Karpas-422 (cell line): ENCODE measurements at places on chromosomes 2 and 18.

DNA sequence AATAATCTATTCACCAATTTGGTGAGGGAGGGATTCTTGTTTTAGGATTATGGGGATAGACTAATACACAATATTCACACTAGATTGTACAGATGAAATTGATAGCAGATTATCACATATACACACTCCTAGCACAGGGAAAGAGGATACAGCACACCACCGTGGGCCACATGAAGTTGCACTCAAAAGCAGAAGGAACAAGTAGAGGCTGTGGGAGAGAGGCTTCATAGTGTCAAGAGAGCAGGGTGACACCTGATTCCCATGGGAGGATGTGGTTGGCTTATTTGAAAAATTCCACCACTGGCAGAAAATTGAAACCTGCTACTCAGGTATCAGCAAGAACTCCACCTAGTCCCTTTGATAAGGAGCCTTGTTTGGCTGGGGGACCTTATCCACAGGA, 395.6 kb downstream of the SPAG16 start:
- DNase-seq, result no peak
- H3K27me3 ChIP-seq, result no peaks in the 10 kb centered on the region
- no peak overlapping the region for H3K4me3 ChIP-seq
- no peaks in the 10 kb centered on the region for H3K36me3 ChIP-seq
- H3K27ac ChIP-seq, result no peak overlapping the region

- DNase-seq, result peak; percentile 43
- no peaks in the 10 kb centered on the region for H3K27me3 ChIP-seq
- no peak overlapping the region for H3K27ac ChIP-seq
- no peak overlapping the region for H3K4me3 ChIP-seq
- no peaks in the 10 kb centered on the region for H3K36me3 ChIP-seq
These were observed 66.1 kb downstream of the MARCO start for GRCh38 chr2:119008108-119008507.

- peaks cover 44% of the 10 kb centered on the region for H3K4me1 ChIP-seq
- no peak overlapping the region for H3K27ac ChIP-seq
- no peaks in the 10 kb centered on the region for H3K36me3 ChIP-seq
- peak overlapping the region; percentile 77 for H3K4me3 ChIP-seq
- DNase-seq, result peak; percentile 52
- no peaks in the 10 kb centered on the region for H3K27me3 ChIP-seq
These were observed 861 bp upstream of the KLHL23 start for GRCh38 chr2:169732583-169733358.

GRCh38 chr2:231685349-231686191, 22.8 kb upstream of the PTMA start:
- H3K4me3 ChIP-seq, result peak overlapping the region; percentile 76
- H3K4me1 ChIP-seq, result peaks cover 70% of the 10 kb centered on the region
- peak overlapping the region; percentile 97 for H3K27ac ChIP-seq
- no peaks in the 10 kb centered on the region for H3K36me3 ChIP-seq
- H3K27me3 ChIP-seq, result no peaks in the 10 kb centered on the region
- DNase-seq, result peak; percentile 93

DNA sequence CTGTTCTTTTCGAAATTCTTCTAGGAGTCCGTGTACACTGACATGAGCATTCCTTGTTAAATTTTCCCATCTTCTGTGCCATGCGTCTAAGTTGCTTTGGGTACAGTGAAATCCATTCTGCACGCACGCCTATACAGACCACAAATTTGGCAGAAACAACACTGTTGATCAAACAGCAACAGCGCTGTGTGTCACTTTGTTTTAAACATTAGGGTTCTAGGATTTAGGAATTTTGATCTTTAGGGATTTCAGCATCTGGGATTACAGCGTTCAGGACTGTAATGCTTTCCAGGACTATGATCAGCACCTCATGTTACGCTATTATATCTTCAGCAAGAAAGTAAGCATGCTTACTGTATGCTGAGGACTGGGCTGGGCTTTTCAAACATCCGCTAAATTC, 47.1 kb upstream of the FHL2 start:
- no peak overlapping the region for H3K4me3 ChIP-seq
- H3K4me1 ChIP-seq, result no peaks in the 10 kb centered on the region
- DNase-seq, result no peak
- H3K36me3 ChIP-seq, result no peaks in the 10 kb centered on the region

DNA sequence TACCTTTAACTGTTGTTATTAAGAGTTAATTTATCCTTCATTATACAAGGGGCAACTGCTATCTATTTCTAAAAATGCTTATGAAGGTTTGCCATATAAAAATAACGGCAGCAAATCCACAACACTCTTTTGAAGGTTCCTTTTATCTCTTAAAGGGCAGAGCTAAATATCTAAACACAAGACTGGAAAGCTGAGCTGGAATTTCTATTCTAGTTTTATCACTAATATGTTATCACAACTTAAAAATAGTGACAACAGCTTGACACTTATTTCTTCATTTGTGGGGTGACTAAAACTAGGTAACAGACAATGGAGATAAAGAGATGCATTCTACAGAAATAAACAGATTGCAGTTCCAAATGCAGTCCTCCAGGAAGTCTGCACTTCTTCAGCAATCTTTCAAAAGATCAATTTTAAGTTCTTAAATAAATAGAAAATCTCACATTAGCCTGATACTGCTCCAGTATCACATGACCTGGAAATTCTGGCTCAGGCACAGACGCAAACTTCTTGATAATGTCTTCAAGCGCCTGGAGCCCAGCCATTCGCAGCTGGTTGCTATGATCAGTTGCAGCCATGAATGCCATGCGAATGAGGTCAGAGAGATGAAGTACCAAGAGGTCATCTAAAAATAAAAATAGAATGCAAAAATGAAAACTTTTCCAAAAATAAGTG, 54.0 kb upstream of the STRN start:
- H3K27me3 ChIP-seq, result no peaks in the 10 kb centered on the region
- no peak for DNase-seq
- H3K36me3 ChIP-seq, result peaks cover 8% of the 10 kb centered on the region; the same call in 1 of the 2 replicates
- H3K27ac ChIP-seq, result no peak overlapping the region
- H3K4me1 ChIP-seq, result no peaks in the 10 kb centered on the region

GRCh38 chr2:190948671-190949070, 65.3 kb downstream of the STAT1 start:
- DNase-seq, result no peak
- no peak overlapping the region for H3K4me3 ChIP-seq
- no peak overlapping the region for H3K27ac ChIP-seq
- no peaks in the 10 kb centered on the region for H3K27me3 ChIP-seq

DNA sequence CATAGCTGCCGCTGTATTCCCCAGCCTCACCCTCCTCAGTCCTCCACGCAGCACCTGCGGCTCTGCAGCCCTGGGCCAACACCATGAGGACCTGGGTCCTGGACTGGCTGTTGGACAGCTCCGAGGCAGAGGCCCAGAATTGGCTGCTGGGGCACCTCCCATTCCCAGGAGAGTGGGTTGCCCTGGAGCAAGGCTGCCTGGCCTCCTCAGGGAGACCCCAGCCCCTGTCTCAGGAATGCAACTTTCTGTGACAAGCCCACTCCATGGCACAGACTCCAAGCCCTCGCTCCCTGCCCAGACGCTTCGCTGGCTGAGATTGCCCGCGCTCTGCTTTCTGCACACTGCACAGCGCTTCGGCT, 33.0 kb downstream of the CYP26B1 start:
- H3K27ac ChIP-seq, result no peak overlapping the region
- no peaks in the 10 kb centered on the region for H3K36me3 ChIP-seq
- DNase-seq, result no peak
- no peak overlapping the region for H3K4me3 ChIP-seq
- no peaks in the 10 kb centered on the region for H3K4me1 ChIP-seq

GRCh38 chr18:44130376-44130942, 550.2 kb upstream of the SETBP1 start:
- H3K4me1 ChIP-seq, result no peaks in the 10 kb centered on the region
- no peak overlapping the region for H3K4me3 ChIP-seq
- no peaks in the 10 kb centered on the region for H3K36me3 ChIP-seq
- no peak overlapping the region for H3K27ac ChIP-seq

DNA sequence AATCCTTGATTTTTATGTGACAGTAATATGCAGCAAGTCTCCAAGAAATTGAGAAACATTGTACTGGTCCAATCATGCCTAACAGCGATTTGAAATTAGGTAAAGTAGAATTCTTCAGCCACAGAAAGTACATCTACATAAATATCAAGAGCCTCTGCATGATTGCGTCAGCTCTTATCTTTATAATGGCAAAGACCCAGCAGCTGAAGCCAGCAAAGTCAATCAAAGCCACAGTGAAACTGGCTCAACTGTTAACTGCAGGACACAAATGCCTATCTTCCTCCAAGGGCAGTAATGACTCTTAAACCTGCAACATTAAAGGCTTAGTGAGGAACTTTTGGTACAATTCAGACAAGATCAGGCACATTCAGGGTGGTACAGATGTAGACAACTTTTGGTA, 102.5 kb downstream of the BARD1 start:
- H3K4me3 ChIP-seq, result no peak overlapping the region
- no peaks in the 10 kb centered on the region for H3K36me3 ChIP-seq
- H3K27ac ChIP-seq, result no peak overlapping the region
- no peak for DNase-seq
- H3K4me1 ChIP-seq, result no peaks in the 10 kb centered on the region

DNA sequence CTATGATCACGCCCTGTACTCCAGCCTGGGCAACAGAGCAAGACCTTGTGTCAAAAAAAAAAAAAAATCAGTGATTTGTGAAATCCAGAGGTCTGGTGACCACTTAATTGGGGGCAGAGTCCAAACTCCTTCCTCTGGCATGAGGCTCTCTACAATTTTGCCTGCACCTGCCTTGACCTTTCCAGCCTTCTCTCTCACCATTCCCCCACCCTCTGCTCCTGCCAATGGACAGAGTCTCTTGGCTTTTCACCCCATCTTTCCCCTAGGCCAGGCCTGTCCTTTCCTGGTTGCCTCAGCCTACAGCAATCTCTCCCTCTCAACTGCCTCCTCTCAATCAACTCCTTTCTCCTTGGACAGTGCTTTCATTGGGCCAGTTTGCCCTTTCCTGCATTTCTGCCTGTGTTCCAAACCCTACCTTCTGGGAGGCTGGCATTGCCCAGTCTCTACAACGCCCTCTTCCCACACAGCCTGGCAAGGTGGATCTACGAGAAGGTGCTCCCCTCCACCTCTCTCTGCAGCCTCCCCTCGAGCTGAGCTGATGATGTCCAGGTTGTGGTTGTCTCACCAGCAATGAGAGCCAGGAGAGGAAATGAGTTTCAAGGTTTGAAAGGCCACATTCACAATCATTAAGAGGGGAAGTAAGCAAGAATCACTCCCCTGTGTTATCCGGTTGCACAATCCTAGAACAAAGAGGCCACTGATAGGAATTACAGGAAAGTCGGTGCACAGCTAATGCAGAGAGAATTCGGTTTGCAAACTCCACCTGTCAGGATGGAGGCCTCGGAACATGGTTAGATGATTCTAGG, 39.5 kb upstream of the NPAS2 start:
- no peak for DNase-seq
- H3K4me1 ChIP-seq, result no peaks in the 10 kb centered on the region
- H3K36me3 ChIP-seq, result no peaks in the 10 kb centered on the region
- no peak overlapping the region for H3K27ac ChIP-seq

- no peaks in the 10 kb centered on the region for H3K36me3 ChIP-seq
- no peak overlapping the region for H3K4me3 ChIP-seq
- DNase-seq, result no peak
These were observed 42.1 kb upstream of the RFX8 start for GRCh38 chr2:101516823-101517690.

DNA sequence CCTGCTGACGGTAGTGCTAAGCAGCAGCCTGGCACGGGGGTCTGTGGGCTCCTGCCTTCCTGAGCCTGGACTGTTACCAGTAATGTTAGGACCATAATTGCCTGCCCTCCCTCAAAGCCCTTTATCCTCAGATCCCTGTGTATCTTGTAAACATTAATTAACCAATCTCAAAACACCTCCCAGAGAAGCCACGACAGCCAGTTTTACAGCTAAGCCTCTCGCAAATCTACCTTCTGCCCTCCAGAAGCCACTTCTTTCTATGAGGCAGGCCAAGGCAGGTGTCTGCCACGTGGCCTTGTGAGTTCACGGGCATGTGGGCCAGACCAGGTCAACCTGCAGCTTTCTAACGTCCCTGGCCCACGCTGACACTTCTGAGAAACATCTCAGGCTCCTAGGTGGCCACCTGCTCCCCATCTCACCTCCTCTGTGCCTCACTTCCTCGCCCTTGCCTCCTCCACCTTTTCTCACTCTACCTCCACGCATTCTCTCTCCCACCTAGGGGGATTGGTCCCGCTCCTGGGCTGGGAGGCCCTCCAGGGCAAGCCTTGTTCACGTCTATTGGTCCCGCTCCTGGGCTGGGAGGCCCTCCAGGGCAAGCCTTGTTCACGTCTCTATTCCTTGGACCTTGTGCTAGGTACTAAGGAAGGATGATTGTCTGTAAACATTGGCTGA, 64.3 kb downstream of the EDAR start:
- H3K4me1 ChIP-seq, result no peaks in the 10 kb centered on the region
- no peak overlapping the region for H3K27ac ChIP-seq
- H3K36me3 ChIP-seq, result no peaks in the 10 kb centered on the region
- H3K4me3 ChIP-seq, result no peak overlapping the region

- no peaks in the 10 kb centered on the region for H3K36me3 ChIP-seq
- H3K4me3 ChIP-seq, result no peak overlapping the region
These were observed 132.4 kb downstream of the CYP26B1 start for GRCh38 chr2:72015266-72015665.

- DNase-seq, result no peak
- no peaks in the 10 kb centered on the region for H3K27me3 ChIP-seq
- H3K36me3 ChIP-seq, result no peaks in the 10 kb centered on the region
These were observed 968.5 kb downstream of the LRP1B start for GRCh38 chr2:141162314-141162713.

- H3K27me3 ChIP-seq, result no peaks in the 10 kb centered on the region
- no peaks in the 10 kb centered on the region for H3K4me1 ChIP-seq
- DNase-seq, result no peak
- no peak overlapping the region for H3K27ac ChIP-seq
- H3K4me3 ChIP-seq, result no peak overlapping the region
These were observed 968.7 kb downstream of the CNTNAP5 start for GRCh38 chr2:124993809-124994208.

GRCh38 chr2:71100195-71100964, 29.6 kb downstream of the MCEE start:
- H3K27me3 ChIP-seq, result no peaks in the 10 kb centered on the region
- no peaks in the 10 kb centered on the region for H3K36me3 ChIP-seq
- H3K4me3 ChIP-seq, result no peak overlapping the region
- H3K27ac ChIP-seq, result no peak overlapping the region
- H3K4me1 ChIP-seq, result peaks cover 10% of the 10 kb centered on the region
- peak; percentile 81 for DNase-seq

DNA sequence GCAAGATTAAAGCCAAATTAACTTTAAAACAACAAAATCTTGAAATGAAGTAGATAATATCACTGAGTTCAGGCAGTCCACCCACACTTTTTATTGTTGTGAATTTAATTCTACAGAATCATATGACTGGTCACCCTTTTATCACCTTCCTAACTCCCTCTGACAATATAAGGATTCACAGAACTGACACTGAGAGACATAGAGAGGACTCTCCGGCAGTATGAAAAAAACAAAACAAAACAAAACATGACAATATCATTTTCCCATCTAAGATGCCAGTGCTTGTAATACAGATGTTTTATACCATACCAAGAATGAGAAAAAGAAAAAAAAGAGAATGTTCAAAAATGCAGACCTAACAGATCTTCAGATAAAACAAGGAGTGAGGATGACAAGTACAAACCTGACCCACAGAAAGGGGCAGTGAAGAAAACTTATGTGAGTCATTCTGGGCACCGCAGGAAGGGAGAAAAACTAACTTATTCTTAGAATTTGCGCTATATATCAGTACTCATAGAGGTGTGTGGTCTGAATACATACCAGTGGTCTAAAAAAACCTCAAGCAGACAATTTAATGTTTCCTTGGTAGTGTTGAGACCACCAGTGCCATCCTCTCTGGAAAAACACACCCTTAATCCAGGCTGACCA, 136.6 kb downstream of the ZAP70 start:
- no peaks in the 10 kb centered on the region for H3K36me3 ChIP-seq
- no peaks in the 10 kb centered on the region for H3K27me3 ChIP-seq
- peaks cover 9% of the 10 kb centered on the region; the same call in 1 of the 2 replicates for H3K4me1 ChIP-seq
- no peak overlapping the region for H3K27ac ChIP-seq
- no peak for DNase-seq
